ENCODE measurements at places on chromosomes 13 and 19.

DNA sequence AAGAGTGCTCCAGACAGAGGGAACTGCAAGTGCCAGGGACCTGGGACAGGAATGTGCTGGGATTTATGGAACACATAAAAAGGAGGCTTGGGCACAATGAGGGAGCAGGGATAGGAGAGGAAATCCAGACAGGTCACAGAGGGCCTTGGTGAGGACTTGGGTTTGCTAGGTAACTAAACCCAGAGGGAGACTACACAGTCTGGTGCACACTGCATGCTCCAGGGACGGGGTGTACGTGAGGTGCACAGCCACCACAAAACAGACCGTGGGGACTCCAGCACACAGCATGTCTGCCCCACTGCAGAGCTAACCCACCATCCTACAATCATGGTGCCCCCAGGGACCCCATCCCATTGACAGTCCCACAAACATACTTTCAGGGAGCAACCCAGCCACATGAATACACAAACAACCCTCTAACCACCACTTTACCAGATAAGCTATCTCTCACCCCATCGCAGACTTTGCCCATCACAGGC, 5.5 kb upstream of the ZFP36 start:
- no peak for DNase-seq

GRCh38 chr13:36769545-36769944, 49.5 kb upstream of the RFXAP start:
- no peak for DNase-seq

DNA sequence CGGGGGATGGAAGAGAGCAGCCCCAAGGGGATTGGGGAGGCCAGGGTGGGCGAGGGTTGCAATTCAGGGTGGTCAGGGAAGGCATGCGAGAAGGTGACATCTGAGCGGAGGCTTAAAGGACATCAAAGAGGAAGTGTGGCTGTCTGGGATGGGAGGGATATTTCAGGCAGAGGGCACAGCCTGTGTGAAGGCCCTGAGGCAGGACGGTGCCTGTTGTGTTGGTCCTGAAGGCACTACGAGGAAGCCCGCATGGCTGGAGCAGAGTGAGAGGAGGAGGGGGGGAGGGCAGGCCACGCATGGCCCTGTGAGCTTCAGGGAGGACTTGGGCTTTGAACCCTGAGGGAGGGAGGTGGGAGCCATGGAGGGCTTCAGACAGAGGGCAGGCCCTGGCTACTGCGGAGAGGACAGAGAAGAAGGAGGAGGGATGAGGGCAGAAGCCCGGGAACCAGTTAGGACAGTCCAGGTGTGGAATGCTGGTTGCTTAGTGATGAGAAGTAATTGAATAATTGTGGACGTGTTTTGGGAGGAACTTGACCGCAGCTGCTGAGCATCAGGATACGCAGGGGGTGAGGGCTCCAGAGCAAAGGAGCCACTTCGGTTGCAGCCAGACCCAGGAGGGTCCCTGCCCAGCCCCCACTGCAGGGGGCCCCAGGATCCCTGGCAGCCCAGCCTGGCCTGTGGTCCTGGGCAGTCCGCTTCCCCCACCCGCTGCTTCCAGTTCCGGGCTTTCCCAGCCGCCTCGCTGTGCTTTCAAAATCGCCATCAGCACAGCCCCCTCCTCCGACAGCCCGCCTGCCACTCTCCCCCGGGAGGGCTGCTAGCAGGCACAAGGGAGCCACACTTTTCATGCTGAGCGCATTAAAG, 6.2 kb downstream of the TLE6 start:
- DNase-seq, result no peak

DNA sequence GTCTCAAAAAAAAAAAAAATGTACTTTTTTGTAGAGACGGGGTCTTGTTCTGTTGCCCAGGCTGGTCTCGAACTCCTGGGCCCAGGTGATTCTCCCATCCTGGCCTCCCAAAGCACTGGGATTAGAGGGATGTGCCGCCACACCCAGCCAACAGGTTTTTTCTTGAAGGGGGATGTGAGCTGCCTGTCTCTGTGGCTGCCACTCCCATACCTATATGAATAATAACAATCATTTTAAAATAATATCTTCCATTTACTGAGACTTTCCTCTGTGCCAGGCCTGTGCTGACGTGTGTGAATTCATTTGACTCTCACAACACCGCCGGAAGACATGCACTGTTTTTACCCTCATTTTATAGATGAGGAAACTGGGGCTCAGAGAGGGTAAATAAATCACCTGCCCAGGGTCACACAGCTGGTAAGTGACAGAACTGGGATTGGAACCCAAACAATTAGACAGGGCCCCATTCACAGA, 7.2 kb upstream of the BCL3 start:
- DNase-seq, result no peak

DNA sequence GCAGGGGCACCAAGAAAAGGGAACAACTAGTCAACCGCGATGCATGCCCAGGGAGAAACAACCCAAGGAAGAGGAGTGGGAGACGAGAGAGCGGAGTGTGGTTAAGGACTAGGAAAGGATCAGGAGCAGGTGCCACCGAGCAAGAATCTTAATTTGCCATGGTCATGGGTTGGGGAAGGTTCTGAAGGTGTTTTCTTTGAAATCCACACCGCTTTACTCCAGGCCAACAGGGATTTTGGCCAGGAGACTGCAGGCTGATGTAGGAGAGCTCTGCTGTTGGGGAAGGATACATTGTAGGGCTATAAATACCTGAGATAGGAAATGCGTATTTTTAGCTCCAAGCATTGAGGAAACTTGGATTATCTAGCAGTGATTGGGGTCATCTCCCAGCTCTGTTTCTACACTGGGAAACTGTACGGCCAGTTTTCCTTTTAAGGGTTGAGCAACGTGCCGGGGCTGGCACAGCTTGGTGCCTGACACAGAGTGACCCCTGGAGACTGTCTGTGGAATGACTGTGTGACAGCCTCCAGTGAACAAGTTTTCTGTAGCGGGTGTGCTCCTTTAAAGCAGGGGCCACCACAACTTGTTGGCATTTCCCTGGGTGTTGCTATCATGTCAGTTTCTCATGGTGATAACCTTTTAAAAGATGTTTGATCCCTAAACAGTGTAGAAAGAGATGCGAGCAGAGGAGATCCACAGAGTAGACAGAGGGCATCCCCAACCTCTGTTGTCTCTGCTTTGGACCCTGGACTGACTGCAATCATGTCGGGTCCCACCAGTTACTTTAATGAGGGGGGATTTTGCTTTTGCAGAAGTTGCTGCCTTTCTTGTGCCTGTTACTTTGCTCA, 34.3 kb downstream of the ZNF536 start:
- DNase-seq, result no peak

DNA sequence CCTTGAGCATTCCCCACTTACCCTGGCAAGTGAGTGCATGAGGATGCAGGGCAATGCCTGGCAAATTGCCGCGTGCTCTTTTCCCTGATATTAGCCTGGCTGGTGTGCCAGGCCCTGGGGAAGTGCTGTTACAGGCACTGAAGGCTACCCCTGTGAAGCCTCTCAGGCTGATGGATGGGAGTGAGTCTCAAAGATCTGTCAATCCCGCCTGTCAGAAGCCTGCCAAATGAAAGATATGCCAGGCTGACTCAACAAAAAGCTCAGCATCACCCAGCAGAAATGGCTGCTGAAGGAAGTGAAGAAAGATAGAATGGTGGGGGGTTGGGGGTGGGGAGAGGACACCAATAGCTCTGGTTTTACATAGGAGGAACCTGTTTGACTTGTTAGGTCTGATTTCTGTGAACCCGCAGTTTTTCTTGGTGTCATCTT, 112.1 kb downstream of the LACC1 start:
- DNase-seq, result no peak

DNA sequence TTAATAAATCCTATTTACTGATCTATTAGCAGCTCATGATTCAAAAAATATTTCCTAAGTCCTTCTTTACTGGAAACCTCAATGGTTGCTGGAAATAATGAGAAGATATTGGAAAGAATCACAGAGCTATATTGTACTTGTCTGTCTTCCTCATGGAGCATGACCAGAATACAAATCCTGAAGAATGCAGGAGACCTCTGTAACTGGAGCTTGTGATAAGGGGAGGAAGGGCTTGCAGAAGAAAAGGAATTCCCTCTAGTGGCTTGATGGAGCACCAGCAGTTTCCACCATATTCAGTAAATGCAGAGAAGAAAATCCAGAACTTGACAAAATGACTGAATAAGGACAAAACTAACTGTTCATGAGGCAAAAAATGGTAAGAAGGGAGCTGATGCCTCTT, 1333.1 kb downstream of the EFNB2 start:
- DNase-seq, result no peak

- DNase-seq, result peak; percentile 83
Measured at GRCh38 chr19:41597600-41598041, 21.7 kb downstream of the CEACAM21 start.

- DNase-seq, result no peak
Measured at GRCh38 chr13:75935805-75936204, 299.7 kb downstream of the LMO7 start.

- DNase-seq, result no peak
Measured at GRCh38 chr13:83498481-83499190, 383.6 kb downstream of the SLITRK1 start.

GRCh38 chr13:51825165-51825592, 19.8 kb downstream of the TMEM272 start:
- DNase-seq, result no peak

DNA sequence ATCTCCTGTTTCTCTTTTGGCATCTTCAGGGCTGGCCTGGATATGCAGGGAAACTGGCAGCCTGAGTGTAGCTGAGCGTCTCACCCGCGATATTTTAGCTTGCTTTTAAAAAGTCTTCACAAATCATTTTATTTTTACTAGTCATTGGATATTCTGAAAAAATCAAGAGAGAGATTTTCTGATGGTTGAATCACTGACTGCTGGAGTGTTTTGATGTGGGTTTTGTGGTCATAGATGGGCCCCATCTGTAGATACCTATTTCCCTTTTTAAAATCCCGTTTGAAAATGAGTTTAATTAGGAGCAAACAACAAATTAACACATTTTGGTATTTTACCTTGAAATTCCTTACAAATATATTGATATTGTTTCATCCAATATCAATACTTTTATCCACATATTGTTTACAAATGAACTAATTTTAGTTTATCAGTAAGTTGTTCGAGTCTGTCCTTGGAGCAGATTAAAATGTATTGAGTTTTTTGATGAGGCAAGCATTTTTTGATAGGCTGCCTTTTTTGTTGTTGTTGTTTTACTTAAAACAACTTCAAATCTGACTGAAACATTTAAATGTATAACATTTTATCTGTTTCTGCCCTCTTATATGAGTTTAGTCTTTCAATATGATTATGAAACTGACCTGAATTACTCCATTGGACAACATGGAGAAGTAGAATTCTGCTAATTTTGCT, 21.5 kb upstream of the OXGR1 start:
- DNase-seq, result no peak

DNA sequence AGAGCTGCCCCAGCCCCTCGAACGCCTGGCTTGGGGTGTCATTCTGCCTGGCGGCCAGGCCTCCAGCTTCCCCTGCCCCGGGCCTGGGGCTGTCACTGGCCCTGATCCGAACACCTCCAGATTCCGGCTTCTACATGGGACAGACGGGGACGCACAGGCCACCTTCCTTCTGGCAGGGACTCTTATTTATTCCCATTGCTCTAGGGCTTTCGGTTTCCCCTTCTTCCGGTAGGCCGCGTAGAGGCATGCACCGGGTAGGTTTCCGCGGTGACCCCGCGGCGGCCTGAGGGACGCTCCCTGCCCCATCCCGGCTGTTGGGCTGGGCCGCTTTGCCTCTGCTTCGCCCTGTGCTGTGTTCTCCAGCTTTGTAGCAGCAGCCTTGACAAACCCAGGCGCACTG, 28.2 kb downstream of the CERS1 start:
- no peak for DNase-seq

DNA sequence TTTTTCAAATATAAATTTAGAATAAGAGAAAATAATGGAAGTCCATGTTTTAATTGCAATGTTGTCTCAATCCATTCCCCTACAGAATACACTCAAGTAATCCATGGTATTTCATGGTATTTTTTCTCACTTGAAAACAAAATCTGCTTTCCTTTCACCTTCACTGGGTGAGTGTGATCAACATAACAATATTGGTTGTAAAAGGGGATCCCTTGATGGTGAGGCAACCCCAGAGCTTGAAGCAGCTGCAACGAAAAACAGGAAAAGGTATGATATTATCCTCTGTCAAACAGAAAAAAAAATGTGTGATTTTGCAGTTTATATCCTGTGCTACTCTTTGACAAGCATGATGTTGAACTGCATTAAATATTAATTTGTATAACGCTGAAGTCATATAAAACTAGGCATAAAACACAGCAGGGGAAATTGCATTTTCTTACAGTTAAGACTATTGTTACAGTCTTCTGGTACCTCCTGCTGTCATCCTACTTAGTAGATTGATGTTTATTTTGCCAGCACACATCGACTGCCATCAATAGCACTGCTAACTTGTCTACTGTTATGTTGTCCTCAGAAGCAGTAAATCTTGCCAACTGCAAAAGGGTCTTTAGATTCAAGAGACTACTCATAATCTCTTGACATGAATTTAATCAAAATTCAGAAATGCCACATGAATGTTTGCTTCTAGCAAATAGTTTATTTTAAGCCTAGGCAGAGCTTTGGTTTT, 373.1 kb upstream of the MIR17HG start:
- no peak for DNase-seq

GRCh38 chr13:44403461-44404056, 29.9 kb downstream of the SERP2 start:
- no peak for DNase-seq

- no peak for DNase-seq
Measured at GRCh38 chr13:80901111-80901510, 560.2 kb upstream of the SPRY2 start.

- no peak for DNase-seq
Measured at GRCh38 chr19:23972161-23972560, 57.5 kb downstream of the ZNF726 start.

DNA sequence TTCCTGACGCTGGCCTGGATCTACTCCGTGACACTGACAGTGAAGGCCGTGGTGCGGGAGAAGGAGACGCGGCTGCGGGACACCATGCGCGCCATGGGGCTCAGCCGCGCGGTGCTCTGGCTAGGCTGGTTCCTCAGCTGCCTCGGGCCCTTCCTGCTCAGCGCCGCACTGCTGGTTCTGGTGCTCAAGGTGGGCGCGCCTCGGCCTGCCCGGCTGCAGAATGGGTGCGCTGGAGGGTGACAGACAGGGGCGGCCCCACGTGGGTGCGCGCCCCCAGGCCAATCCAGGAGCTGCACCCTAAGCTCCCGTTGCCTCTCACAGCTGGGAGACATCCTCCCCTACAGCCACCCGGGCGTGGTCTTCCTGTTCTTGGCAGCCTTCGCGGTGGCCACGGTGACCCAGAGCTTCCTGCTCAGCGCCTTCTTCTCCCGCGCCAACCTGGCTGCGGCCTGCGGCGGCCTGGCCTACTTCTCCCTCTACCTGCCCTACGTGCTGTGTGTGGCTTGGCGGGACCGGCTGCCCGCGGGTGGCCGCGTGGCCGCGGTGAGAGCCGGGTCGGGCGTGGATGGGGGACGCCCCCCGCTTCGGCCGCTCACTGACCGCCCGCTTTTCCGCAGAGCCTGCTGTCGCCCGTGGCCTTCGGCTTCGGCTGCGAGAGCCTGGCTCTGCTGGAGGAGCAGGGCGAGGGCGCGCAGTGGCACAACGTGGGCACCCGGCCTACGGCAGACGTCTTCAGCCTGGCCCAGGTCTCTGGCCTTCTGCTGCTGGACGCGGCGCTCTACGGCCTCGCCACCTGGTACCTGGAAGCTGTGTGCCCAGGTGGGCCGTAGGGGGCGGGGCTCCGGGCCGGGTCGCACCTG, 7.2 kb downstream of the ABCA7 start:
- DNase-seq, result no peak

GRCh38 chr19:47421844-47422395, 2.6 kb upstream of the MEIS3 start:
- no peak for DNase-seq

GRCh38 chr13:110337247-110337646, 30.2 kb downstream of the COL4A2 start:
- DNase-seq, result no peak
